ENCODE measurements at places on chromosomes 1 and 21.
A peak's percentile ranks its signal among the peaks of the same experiment; 100 is the strongest.

DNA sequence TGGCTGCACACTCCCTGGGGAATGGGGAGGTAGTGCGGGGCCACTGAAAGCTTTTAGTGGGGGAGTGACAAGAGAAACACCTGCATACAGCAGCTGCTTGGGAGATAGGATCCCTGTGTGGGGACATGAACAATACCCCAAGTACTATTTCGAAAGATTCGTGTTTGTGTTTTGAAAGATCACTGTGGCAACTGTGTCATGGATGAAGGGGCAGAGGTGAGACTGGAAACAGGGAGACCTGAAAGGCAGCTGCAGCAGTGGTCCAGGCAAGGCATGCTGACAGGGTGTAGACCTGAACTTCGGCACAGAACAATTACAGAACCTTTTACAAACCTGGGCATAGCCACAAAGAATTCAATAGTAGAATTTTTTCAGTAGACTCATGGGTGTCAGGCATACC lies 32.9 kb downstream of the TENT5C start:
- peak; percentile 50 for DNase-seq

GRCh38 chr1:62826901-62827300 lies 43.0 kb downstream of the ATG4C start:
- no peak for DNase-seq

- no peak for DNase-seq
Measured at GRCh38 chr1:85607921-85608265, 27.3 kb downstream of the CCN1 start.

DNA sequence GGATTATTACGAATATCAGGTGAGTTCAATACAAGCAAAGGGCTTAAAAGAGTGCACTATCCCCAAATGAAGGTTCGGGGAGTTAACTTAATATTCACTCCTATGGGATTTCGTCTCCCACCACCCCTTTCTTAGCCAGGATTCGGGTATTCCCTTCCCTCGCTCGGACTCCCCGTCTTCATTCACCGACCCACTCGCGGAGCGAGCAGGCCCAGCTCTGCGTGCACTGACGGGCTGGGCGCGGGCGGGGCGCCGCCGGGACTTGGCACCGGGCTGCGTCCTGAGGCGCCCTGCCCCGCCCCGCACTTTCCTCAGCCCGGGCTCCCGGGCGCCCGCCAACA lies 7.7 kb upstream of the MPZL1 start:
- DNase-seq = no peak

GRCh38 chr1:178038372-178038771 lies 55.5 kb upstream of the RASAL2 start:
- no peak for DNase-seq

GRCh38 chr1:159974350-159974965 lies 20.4 kb upstream of the SLAMF9 start:
- DNase-seq = no peak

All from small intestine (tissue), 16 donors.